ENCODE measurements at places on chromosomes 5 and 9. TPM values are rescaled to one million over a fixed set of nuclear protein-coding genes. Genes with fewer than 3 reads are reported as not detected.

DNA sequence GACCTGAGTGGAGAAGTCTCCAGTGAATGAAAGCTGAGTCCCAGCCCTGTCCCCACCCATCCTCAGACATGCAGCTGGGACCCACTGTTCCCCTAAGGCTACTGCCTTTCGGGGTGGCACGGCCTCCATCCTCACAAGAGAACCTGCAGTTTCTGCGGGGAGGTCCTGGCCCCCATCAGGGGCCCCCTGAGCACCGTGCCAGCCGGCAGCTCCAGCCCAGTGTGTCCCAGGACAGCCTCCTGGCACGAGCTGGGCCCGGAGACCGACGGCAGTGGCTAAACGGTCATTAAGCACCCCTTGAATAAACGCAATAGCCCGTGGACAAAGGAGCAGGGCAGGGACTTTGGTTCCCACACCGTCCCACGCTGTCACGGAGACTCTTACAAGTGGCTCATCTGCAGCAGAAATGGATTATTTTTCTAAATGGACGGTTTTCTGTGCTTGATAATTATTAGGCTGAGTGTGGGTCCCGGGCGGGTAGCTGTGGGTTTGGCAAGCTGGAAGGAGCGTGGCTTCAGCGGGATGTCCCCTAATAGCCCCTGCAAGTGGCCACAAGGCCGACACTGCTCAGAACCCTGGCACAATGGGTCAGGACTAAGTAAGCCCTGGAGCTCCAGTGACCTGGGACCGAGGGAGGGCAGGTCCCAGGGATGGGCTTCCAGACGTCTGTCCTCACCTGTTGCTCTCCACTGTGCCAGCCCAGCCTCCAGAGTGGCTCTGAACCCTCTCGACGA lies 17.4 kb downstream of the FAM78A start:
- DNase-seq = no peak

SHOC1 gene
- total RNA-seq = not detected

DNA sequence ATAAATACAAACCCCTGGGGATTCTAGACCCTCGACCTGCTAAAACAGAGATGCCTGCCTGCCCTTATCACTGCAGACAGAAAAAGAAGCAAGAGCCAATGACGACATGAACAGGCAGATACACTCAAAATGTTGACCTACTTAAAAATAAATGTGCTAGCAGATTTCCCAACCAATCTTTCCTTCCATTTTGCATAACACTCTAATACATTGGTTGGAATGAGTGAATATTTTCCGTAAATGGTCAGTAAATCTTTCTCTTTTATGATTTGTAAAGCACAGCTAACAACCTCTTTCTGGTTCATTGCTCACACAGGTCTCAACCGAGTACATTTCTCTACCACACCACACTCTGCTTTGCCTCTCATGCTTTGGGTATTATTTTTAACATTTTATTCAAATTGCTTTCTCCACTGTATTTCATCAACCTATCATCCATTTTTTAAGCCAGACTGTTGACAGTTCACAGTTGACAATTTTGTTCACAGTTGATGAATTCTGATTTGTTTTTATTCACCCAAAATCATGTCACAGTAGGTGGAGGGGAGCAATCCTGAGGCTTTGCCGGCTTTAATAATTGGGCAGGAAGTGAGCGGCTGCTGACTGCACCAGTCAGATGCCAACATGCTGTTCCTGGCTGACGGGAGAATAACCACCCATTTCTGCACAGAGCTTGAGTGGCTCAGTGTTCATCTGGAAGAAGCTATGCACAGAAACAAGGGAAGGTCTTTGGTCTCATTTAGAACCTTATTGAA lies 426.6 kb downstream of the SPOCK1 start:
- DNase-seq = no peak

GRCh38 chr9:125407974-125408900 lies 146.6 kb downstream of the GAPVD1 start:
- DNase-seq = peak; percentile 90

EMB gene
- total RNA-seq = 0.27 TPM

DNA sequence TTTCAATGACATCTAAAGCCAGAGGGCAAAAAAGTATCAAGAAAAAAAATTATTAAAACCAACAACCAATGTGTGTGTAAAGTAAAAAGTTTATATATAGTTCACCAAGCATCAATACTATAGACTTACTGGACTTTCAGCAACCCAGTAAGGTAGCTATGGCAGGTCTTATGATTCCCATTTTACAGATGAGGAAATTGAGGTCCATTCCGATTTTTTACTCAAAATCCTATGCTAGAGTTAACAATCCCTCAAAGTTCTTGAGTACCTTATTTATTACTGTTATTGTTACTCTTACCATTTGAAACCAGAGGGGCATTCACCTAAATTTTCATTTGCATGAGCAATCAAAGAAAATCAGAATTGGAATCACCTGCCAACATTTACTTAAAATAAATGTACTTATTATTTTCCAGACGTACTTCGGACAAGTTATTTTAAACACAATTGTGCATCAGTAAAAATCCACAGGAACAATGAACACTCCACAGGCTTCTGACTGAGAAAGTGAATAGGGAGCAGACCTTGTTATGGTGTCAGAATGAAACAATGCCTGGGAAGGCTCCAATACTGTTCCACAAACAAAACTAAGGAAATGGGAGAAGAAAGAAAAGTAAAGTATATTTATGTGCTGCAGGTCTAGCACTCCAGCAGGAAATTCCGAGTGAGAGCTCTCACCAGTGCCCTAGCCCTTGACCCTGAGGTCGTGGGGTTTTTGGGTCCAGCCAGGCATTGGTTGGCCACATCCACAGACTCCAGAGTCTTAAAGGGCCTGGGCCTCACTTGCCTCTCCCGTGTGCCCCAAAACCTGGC lies 229.9 kb downstream of the PIK3R1 start:
- no peak for DNase-seq

DNA sequence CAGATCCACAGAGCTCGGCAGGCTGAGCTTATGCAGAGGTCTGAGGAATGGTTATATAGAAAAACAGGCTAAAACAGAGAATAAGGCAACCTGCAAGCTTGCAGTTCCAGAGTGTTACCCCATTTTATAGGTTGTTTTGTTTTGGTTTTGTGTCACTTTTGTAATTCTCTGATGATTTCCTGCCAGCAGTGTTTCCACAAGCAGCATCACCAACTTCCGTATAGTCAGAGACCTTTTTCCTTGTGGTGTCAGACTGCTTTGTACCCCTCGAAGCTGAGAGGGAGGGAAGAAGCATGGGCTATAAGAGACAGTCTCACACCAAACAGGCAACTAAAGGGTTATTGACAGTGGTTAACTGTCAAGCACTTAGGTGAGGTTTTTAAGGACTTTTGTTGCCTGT lies 61.8 kb downstream of the TLE4 start:
- DNase-seq = no peak

PDE6A gene
- not detected for total RNA-seq

DNA sequence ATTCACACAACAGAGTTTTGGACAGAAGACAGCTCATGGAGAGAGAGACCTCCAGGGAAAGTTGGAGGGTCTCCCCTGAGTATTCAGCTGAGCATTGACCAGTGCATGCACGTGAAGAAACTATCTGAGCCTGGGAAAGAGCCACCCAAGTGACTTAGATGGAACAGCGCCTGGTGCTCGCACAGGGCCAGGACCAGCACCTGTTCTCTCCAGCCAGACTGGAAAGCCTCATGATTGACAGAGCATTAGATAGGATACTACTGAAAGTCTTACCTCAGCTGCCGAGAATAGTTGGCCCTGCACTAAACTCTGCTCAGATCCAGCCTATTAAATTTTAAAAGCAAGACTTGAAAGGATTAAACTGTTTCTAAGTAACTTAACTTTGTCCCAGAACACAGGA lies 28.3 kb upstream of the NEURL1B start:
- no peak for DNase-seq

DNA sequence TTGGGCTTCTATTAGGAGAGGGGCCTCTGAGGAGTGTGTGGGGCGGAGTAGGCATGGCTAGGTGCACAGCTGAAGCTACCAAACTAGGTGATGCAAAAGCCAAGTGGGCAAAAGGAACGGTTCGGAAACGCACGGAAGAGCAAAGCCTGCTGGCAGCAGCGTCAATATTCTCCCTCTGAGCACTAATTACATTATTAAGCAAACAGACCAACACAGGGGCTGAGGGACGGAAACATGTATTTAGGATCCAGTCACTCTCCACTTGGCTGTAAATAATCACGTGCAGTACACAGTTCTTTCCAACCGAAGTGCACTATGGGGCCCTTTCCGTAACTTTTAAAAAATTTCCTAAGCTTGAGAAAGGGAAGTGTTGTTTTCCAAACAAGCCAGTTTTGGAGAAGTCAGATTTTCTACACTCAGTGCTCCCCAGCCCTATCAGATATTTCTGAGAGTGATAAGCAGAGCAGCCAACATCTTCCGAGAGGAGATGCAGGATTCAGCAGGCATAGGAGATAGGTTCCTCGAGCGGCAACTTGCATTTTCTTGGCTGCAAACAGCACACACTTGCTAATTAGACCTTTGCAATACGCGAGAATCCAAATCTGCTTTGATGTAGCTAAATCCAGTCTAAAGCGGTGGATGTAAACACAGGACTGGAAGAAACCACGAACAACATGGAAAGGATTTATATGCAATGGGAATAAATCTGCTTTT lies 217.2 kb upstream of the TBCA start:
- no peak for DNase-seq

DNA sequence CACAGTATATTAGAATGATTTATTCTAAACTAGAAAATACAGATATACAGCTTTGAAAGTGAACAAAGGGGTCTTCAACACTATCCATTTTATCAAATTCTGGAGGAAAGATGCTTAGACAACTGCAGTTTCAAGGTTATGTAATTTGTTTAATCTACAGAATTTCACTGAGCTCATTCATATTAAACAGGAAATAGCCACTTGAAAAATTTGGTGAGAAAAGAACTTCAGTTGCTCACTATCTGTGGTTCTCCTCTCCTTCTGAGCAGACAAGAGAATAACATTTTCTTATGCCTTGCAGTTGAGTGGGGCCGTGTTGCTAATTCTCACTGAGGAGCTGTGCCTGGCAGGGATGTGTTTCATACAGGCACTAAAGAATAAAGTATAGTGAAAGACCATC lies 1428.2 kb downstream of the CDH12 start:
- no peak for DNase-seq

GRCh38 chr5:5178136-5178535 lies 38.0 kb downstream of the ADAMTS16 start:
- no peak for DNase-seq

GPR150 gene
- not detected for total RNA-seq

GRCh38 chr5:77871946-77872345 lies 95.8 kb upstream of the TBCA start:
- no peak for DNase-seq

DNA sequence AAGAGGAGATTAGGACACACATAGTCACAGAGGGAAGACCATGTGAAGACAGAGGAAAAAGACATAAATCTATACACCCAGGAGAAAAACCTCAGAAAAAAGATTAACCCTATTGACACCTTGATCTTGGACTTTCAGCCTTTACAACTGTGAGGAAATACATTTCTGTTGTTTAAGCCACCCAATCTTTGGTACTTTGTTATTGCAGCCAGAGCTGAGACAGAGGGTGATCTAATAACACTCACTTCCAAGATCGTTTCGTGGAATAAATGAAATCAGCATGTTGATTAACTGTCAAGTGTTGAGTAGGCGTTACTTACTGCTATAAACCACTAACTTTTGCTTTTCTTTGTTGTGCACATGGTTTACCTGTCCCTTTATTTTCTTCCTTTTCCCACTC lies 361.2 kb upstream of the RIOK2 start:
- no peak for DNase-seq

GRCh38 chr5:34707451-34708107 lies 51.5 kb downstream of the RAI14 start:
- no peak for DNase-seq

PALM2AKAP2 gene
- total RNA-seq = not detected

FAM153A gene
- total RNA-seq = not detected

ZNF354C gene
- 0.07 TPM for total RNA-seq

Measured in K562 (cell line).